Activated T-cell treated with anti-CD3 and anti-CD28 coated beads, Interleukin-2, amount 50 U/mL, for 4 hours (primary cell): ENCODE measurements at places on chromosomes 7 and 10. TPM values are rescaled to one million over a fixed set of nuclear protein-coding genes. Genes with fewer than 3 reads are reported as not detected.

SPAG6 gene
- not detected for total RNA-seq

HSPA12A gene
- total RNA-seq, result 0.16 TPM

CREB5 gene
- total RNA-seq, result 0.81 TPM

- DNase-seq, result no peak
Observed at GRCh38 chr10:47248386-47249090, 51.5 kb upstream of the GDF10 start.

DNA sequence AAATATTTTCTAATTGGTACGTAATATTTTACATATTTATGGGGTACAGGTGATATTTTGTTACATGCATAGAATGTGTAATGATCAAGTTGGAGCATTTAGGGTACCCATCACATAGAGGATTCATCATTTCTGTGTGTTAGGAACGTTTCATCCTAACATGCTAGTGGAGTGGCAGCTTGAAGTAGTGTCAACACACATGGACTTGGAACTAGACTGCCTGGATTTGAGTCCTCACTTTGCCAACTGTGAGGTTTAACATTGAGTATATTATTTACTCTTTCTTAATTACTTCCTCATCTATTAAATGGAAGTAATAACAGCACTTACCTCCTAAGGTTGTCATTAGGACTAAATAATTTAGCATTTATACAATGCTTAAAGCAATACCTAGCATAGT is 241.9 kb downstream of the PLXDC2 start:
- no peak for DNase-seq

GRCh38 chr10:30435073-30435422 is 1.1 kb downstream of the MAP3K8 start:
- DNase-seq, result no peak

DNA sequence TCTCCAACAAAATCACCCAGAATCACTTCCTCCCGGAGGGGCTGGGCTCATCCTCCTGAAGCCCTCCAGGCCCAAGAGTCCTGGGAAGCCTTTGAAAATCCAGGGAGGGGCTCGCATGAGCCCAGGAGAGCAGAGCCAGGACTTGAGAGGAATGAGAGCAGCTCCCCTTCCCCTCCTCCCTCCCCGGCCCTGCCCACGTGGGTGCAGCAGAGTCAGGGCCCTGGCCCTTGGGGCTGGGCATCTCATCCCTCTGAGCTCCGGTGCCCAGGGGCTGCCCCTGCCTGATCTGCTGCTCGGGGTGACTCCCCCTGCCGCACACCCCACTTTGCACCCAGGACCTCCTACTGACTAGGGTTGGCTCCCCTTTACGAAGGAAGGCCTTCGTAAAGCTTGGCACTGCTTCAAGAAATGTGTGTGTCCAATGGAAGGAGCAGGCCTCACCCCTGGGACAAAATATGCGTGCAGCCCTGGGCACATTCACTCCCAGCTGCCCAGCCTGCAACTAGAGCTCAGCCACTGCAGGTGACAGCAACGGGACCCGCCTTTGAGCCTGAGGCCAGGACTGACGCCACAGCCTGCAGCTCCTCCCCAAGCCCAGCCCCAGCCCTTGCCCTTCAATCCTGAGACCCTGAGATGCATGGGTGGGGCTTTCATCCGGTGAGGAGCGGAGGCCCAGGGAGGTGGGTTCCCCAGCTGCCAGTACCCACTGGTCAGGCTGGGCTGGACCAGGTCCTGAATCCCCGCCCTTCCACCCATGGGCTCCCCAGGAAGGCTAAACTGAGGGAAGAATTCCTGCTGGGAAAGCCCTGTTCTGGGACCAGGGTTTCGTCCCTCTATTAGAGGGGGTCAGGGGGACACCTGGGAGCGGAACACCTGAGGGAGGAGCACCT is 21.8 kb downstream of the PWWP2B start:
- no peak for DNase-seq
